ENCODE measurements at places on chromosomes 6 and 20.

GRCh38 chr20:58889334-58889760 lies 36.8 kb downstream of the GNAS start:
- no peak for DNase-seq

- DNase-seq: no peak
Measured at GRCh38 chr20:7770578-7770977, 169.7 kb downstream of the HAO1 start.

DNA sequence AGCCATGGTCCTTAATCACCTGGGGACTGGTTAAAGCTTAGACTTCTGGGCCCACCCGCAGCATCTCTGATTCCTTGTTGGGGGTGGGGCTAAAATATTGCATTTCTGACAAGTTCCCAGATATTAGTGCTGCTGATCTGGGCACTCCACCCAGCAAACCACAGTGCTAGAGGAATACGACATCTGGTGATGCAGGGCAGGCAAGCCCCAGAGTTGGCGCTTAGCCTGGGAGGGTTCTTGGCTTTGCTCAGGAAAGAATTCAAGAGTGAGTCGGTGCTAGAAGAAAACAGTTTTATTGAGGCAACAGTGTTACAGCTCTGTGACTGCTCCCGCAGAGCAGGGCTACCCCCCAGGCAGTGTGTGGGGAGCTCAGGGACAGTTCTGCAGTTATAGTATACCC lies 210.7 kb downstream of the TFAP2C start:
- DNase-seq: no peak

- no peak for DNase-seq
Measured at GRCh38 chr20:34871966-34872621, 562 bp downstream of the GGT7 start.

- DNase-seq: no peak
Measured at GRCh38 chr6:112659912-112660311, 312.8 kb downstream of the RFPL4B start.

DNA sequence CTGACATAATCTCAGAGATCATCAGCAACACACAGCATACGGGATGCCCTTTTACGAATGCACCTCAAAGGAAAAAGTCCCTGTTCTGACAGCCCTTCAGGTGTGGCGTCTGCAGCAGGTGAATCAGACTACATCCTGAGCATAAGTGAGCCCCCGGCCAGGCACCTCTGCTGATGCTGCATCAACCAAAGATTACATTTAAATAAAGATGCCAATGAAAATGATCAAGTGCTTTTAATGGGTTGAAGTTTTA lies 58.7 kb downstream of the INSM1 start:
- DNase-seq: no peak

DNA sequence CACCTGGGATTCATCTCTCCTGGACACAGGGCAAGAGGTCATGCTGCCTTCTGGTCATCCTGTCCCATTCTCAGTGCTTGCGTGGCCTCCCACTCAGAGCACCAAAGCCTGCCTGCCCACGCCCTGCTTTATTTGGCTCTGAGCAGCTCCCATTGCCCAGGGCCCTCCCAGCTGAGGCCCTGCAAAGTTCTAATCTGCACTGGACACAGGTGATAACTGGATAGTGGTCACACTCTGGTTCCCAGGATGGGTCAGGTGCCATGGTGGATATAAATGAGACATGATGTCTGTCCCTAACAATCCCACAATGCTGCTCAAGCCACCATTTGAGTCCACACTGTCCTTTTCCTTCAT lies 39.5 kb downstream of the CPXM1 start:
- no peak for DNase-seq
